Fibroblast of pulmonary artery (primary cell): ENCODE measurements at places on chromosomes 2 and 18.

DNA sequence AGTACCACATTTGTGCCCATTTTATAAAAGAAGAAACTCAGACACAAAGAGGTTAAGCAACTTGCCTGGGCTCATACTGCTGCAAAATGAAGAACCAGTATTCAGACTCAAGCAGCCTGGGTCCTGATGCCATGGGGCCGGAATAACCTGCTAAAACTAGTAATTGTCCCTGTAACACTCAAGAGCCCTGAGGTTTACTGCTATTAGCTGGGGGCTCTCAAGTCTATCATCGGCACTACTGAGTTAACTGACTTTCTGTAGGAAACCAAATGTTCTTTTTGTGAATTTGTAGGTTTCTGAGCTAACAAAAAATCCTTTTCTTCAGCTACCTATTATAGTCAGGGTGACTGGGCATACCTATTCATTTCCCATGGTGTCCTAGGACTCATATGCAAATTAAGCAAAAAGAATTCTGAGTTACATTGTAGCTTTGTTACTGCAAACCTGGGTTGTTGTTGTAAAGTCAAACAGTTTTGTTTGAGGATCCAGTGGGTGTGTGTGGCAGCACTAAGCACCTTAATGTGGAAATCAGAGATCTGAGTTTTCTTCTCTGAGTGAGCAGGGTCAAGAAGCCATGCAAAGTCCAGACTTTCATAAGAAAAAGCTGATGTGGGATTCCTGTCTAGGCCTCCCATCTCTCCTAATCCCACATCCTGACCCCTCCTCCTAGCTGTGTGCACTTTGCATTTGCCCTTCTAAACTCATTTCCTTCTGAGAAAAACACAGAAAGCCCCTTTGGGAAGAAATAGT lies 72.4 kb upstream of the TNP1 start:
- DNase-seq = no peak

GRCh38 chr2:30588994-30589393 lies 141.9 kb downstream of the LCLAT1 start:
- peak; percentile 8 for DNase-seq

- no peak for DNase-seq
Observed at GRCh38 chr2:142127248-142127647, 3.6 kb downstream of the LRP1B start.

DNA sequence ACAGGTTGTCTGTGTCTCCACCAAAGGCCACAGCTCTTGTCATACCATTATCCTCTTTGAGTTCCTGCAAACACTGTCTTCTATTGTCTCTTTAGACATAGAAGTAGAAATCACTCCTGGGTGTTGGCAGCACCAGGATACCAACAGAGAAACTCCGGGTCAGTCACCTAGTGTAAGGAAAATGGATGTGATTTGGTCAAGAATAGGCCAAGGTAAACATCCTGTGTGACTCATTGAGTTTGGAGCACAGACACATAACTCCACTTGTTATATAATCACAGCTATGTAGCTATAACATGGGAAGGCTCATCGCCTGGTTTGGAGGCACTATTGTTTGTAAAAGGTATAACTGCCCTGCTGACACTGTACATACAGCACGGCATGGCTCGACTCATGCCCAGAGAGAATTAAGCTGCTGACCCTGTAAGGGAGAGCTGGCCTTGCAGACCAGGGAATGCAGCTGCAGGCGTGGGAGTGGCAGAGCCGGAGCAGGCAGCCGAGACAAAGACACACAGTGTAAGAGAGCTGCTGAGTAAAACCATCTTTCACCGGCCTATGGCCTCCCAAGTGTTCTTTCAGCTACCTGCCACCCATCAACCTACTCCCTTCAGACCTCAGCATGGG lies 3.4 kb upstream of the TXNL1 start:
- peak; percentile 73 for DNase-seq

- no peak for DNase-seq
Observed at GRCh38 chr18:62651276-62652056, 63.9 kb upstream of the PHLPP1 start.

- DNase-seq = no peak
Observed at GRCh38 chr2:138504092-138504491, 2.5 kb downstream of the SPOPL start.

DNA sequence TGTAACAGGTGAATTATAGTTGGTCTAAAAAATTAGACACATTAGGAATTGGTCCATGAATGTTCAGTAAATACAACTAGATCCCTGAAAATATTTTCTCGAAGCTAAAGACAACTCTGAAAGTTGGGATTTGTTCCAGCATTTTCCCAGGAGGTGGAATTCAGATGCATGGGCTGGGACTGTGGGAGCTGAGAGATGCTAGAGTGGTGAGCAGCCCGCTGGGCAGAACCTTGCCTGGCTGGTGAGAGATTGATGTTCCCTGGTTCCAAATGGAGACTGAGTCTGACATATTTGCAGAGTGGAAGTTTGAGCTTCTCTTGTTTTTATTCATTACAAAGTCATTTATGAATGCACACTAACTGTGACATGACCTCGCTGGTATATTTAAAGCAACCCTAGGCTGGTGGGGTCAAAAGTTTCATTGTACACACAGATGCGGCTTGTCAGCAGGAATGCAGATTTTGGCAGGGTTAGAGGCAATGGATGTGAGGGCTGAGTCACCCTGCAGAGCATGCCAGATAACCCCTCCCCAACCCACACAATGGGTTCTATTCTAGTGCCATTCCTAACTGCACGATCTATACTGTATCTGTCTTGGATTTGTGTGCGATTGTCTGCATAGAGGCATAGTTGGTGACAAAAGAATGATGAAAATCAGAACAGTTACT lies 23.5 kb upstream of the TMEM178A start:
- DNase-seq = peak; percentile 82

DNA sequence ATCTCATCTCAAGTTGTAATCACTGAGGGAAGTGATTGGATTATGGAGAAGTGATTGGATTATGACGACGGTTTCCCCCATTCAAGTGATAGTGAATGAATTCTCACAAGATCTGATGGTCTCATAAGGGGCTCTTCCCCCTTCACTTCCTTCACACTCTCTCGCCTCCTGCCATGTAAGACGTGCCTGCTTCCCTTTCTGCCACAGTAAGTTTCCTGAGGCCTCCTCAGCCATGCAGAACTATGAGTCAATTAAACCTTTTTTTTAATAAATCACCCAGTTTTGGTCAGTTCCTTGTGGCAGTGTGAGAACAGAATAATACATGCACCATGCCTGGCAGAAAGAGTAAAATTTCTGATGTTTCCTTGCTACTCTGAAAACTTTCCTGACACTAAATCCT lies 36.6 kb downstream of the CEP68 start:
- DNase-seq = no peak

GRCh38 chr18:48732767-48733424 lies 194.1 kb downstream of the CTIF start:
- no peak for DNase-seq

GRCh38 chr2:98936353-98937351 lies 627 bp upstream of the CRACDL start:
- no peak for DNase-seq

- DNase-seq = no peak
Observed at GRCh38 chr2:7045601-7046590, 128.7 kb downstream of the RNF144A start.

- DNase-seq = no peak
Observed at GRCh38 chr2:232439758-232440135, 16.2 kb upstream of the ALPI start.

DNA sequence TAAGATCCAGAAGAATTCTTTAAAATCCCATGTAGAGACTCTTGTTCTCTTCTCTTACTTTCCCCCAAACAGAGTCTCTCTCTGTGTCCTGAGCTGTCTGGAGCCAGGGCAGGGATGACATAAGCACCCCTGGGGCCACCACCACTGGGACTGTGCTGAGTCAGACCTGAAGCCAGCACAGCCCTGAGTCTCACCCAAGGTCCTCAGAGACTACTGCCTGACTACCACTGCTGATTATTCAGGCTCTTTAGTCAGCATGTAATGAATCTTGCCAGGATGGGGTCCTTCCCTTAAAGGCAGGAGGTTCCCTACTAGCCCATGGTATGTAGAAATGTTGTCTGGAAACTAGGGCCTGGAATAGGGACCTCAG lies 34.9 kb upstream of the DYNC1I2 start:
- peak; percentile 10 for DNase-seq

GRCh38 chr18:76544511-76545345 lies 49.7 kb upstream of the ZNF516 start:
- DNase-seq = no peak

DNA sequence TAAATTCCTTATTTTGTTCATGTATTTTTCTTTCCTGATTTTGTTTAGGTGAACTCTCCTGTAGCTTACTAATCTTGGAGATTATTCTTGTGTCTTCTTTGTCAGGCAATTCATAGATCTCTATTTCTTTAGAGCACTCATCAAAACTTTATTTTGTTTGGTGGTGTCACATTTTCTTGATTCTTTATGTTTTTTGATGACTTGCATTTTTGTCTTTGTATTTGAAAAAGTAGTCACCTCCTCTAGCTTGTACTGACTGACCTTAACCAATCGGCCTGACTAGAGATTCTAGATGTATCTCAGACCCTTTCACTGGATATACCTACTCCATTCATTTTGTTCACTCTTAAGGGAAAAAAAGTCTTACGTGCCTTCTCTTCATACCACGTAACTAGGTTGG lies 986.3 kb upstream of the LRRTM1 start:
- DNase-seq = no peak

DNA sequence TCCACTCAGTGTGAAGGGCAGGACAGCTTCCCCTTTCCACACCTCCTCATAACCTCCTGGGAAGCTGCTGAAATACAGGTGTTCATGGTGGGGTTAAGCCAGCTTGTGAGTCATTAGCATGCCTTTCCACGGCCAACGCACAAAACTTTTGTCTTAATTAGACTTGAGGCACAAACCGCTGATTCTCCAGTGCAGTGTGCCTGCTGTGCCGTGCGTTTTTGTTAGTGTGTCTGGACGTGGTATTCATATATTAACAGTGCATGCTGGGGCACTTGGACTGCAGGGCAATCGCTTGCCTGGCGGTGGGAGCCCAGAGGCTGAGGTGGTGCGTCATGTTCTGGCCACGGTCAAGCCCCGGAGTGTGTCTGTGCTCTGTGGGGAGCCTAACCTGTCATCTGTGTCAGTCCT lies 156.2 kb downstream of the SH3RF3 start:
- no peak for DNase-seq

GRCh38 chr2:214471990-214472389 lies 61.1 kb downstream of the VWC2L start:
- no peak for DNase-seq

DNA sequence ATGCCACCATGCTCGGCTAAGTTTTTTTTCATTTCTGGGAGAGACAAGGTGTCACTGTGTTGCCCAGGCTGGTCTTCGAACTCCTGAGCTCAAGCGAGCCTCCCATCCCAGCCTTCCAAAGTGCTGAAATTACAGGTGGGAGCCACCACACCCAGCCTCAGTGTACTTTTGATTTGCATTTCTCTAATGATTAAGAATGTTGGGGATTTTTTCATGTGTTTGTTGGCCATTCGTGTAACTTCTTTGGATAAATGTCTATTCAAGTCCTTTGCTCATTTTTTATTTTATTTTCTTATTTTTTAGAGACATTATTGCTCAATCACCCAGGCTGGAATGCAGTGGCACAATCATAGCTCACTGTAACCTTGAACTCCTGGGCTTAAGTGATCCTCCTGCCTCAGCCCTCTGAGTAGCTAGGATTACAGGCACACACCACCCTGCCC lies 73.1 kb downstream of the TMEM185B start:
- peak; percentile 25 for DNase-seq

DNA sequence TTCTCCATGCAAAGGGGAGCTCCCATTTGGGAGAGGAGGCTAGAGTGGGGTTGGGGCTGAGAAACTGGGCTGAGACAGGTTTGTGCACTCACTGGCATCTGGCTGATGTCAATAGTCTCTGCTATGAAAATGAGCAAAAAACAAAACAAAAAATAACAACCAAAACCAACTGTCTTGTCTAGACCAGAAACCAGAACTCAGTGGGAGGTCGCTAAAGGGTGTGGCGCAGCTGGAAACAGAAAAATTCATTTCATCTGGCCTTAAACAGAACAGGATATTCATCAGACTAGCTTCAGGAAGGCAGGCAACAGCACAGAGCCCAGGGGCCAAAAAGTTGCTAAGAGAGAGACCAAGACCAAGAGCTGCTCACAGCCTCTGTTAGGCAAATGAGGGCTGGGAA lies 126.1 kb downstream of the THNSL2 start:
- no peak for DNase-seq
